CD4-positive, CD25-positive, alpha-beta regulatory T cell (primary cell): ENCODE measurements at places on chromosomes 7 and 10. TPM values are rescaled to one million over a fixed set of nuclear protein-coding genes. Genes with fewer than 3 reads are reported as not detected.

The FOXI2 gene
- not detected for polyA plus RNA-seq

The MOGAT3 gene
- not detected for polyA plus RNA-seq

The ABCB8 gene
- polyA plus RNA-seq, result 16.9 TPM

The ASZ1 gene
- not detected for polyA plus RNA-seq

The CPA1 gene
- polyA plus RNA-seq, result not detected

The PTF1A gene
- polyA plus RNA-seq, result not detected

The SYCE1 gene
- polyA plus RNA-seq, result 0.70 TPM

The INTS15 gene
- polyA plus RNA-seq, result 32.6 TPM

The TMEM139 gene
- 1.3 TPM for polyA plus RNA-seq

The GARS1 gene
- polyA plus RNA-seq, result 82.3 TPM

The TMEM213 gene
- not detected for polyA plus RNA-seq

The BCL7B gene
- polyA plus RNA-seq, result 86.6 TPM

The CRTAC1 gene
- polyA plus RNA-seq, result not detected

The AGAP3 gene
- 1.9 TPM for polyA plus RNA-seq

The HOXA4 gene
- not detected for polyA plus RNA-seq

The PON2 gene
- polyA plus RNA-seq, result 1.1 TPM

The DNAJC12 gene
- not detected for polyA plus RNA-seq

The HOXA9 gene
- not detected for polyA plus RNA-seq

The COL13A1 gene
- not detected for polyA plus RNA-seq

The SLC13A1 gene
- polyA plus RNA-seq, result not detected

The LAMB4 gene
- polyA plus RNA-seq, result not detected
